Naive thymus-derived CD4-positive, alpha-beta T cell (primary cell): ENCODE measurements at places on chromosomes 4 and X. TPM values are rescaled to one million over a fixed set of nuclear protein-coding genes. Genes with fewer than 3 reads are reported as not detected.

Gene NEUROG2
- polyA plus RNA-seq = not detected

DNA sequence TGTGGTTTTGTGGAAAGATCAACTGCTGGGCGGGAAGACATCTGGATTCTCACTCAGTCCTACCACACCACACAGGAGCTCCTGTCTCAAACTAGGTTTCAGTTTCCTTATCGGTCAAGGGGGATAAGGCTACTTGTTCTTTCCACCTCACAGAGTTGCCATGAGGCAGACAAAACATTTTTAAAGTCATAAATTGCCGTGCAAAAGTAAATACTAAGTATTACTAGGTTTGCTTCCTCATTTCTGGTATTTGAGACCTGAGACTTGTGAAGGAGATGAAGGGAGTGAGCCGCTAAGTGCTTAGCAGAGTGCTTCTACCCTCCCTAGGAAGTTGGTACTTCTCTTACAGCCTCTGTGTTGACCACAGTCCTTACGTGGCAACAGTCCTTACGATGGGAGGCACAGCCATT is 1.5 kb downstream of the LAP3 start:
- H3K27ac ChIP-seq = peak overlapping the region; percentile 96
- no peaks in the 10 kb centered on the region for H3K36me3 ChIP-seq
- peak overlapping the region; percentile 77 for H3K4me3 ChIP-seq
- DNase-seq = no peak
- H3K4me1 ChIP-seq = peaks cover 4% of the 10 kb centered on the region

DNA sequence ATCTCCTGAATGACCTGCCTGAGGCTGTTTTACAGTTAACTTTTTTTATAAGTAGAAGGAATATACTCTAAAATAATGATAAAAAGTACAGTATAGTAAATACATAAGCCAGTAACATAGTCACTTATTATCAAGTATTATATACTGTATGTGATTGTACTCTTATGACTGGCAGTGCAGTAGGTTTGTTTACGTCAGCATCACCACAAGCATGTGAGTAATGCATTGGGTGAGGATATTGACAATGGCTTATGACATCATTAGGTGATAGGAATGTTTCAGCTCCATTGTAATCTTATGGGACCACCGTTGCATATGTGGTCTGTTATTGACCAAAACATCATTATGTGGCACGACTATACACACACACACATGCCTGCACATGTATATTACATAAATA is 20.5 kb downstream of the NUDT9 start:
- H3K27me3 ChIP-seq = no peaks in the 10 kb centered on the region
- DNase-seq = no peak
- H3K27ac ChIP-seq = no peak overlapping the region
- no peaks in the 10 kb centered on the region for H3K4me1 ChIP-seq
- no peak overlapping the region for H3K4me3 ChIP-seq

Gene RAB39B
- 4.5 TPM for polyA plus RNA-seq

GRCh38 chrX:7085879-7086278 is 61.6 kb upstream of the STS start:
- H3K4me1 ChIP-seq = peaks cover 26% of the 10 kb centered on the region
- H3K27me3 ChIP-seq = no peaks in the 10 kb centered on the region
- no peak for DNase-seq
- no peak overlapping the region for H3K4me3 ChIP-seq

Gene SLC34A2
- not detected for polyA plus RNA-seq

DNA sequence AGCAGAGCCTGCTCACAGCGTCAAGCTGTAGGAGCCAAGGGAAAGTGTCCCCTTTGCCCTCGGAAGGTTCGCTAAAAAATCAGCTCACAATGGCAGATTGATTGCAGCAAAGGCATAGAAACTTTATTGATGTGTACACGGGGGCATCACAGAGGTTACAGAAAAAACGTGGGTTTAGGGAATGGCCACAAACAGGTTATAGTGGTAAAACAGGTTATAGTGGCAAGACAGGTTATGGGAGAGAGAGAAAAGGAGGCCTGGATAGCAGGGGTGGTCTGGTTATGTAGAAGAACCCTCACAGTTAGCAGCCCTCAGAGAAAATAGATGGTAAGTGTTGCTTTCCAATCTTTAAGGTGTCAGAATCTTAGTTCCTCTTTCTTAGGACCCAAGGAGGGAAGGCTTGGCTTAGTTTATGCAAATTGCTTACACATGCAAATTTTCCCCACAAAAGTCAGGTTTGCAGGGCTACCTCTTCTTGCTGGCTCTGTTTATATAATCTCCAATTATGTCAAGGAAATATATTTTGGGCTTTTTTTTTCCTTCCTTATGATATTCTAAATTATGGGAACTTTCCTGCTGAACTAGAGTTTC is 113.7 kb downstream of the BMP15 start:
- H3K4me3 ChIP-seq = no peak overlapping the region
- H3K4me1 ChIP-seq = no peaks in the 10 kb centered on the region
- no peaks in the 10 kb centered on the region for H3K36me3 ChIP-seq
- DNase-seq = no peak

DNA sequence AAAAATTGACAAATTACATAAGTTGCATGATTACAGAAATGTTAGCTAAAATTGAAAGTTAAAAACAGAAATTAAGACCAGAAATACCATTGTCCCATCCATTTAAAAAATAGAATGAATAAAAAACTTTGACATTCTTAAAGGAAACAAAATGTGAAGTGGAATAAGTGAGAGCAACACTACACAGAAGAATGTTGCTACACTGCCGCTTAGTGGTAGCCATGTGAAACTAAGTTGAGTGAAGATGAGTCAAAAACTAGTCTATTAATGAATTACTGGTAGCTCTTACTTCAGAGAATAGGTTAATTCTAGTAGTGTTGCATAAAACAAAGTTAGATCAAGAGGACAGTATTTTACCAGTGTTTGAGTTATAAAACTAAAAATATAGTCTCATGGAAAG is 571.0 kb upstream of the KLHL4 start:
- DNase-seq = no peak
- H3K4me3 ChIP-seq = no peak overlapping the region
- H3K36me3 ChIP-seq = no peaks in the 10 kb centered on the region
- no peaks in the 10 kb centered on the region for H3K27me3 ChIP-seq

Gene SSX4
- polyA plus RNA-seq = not detected

Gene RTL9
- polyA plus RNA-seq = not detected

GRCh38 chrX:19256986-19257385 is 86.7 kb upstream of the PDHA1 start:
- no peak overlapping the region for H3K4me3 ChIP-seq
- no peaks in the 10 kb centered on the region for H3K4me1 ChIP-seq
- H3K36me3 ChIP-seq = no peaks in the 10 kb centered on the region
- no peaks in the 10 kb centered on the region for H3K27me3 ChIP-seq
- no peak for DNase-seq

GRCh38 chr4:72295966-72296557 is 264.3 kb downstream of the NPFFR2 start:
- H3K27me3 ChIP-seq = no peaks in the 10 kb centered on the region
- no peaks in the 10 kb centered on the region for H3K36me3 ChIP-seq
- no peaks in the 10 kb centered on the region for H3K4me1 ChIP-seq
- H3K4me3 ChIP-seq = no peak overlapping the region
- DNase-seq = no peak
- H3K27ac ChIP-seq = no peak overlapping the region

- no peak for DNase-seq
- no peaks in the 10 kb centered on the region for H3K36me3 ChIP-seq
- no peaks in the 10 kb centered on the region for H3K4me1 ChIP-seq
- H3K4me3 ChIP-seq = no peak overlapping the region
- H3K27ac ChIP-seq = no peak overlapping the region
- no peaks in the 10 kb centered on the region for H3K27me3 ChIP-seq
These were observed 282.6 kb upstream of the NDST4 start for GRCh38 chr4:115396034-115396433.

- no peak overlapping the region for H3K27ac ChIP-seq
- no peak for DNase-seq
- no peaks in the 10 kb centered on the region for H3K27me3 ChIP-seq
- no peaks in the 10 kb centered on the region for H3K36me3 ChIP-seq
These were observed 10.3 kb upstream of the UGT2B11 start for GRCh38 chr4:69224891-69225290.

DNA sequence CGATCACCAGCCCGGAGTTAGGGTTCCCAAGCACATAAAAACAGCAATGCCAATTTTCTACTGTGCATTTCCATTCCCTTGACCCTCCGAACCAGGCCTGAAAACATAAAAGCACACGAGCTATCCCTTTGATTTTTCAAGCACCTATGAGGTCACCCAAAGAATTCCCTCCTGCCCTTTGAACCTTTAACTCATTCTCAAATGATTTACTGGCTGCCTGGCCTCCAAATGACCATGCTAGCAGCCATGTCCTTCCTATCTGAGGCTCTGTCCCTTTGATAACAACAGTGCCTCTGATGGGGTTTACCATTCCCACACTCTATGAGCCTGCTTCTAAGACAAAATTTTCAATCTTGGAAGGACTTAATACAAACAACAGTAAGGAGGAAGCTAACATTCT is 15.2 kb downstream of the SHROOM4 start:
- no peaks in the 10 kb centered on the region for H3K36me3 ChIP-seq
- no peaks in the 10 kb centered on the region for H3K27me3 ChIP-seq
- no peaks in the 10 kb centered on the region for H3K4me1 ChIP-seq
- no peak overlapping the region for H3K27ac ChIP-seq
- H3K4me3 ChIP-seq = no peak overlapping the region
- DNase-seq = no peak

Gene RNF212
- polyA plus RNA-seq = 5.8 TPM

- H3K4me3 ChIP-seq = no peak overlapping the region
- H3K27me3 ChIP-seq = no peaks in the 10 kb centered on the region
- H3K27ac ChIP-seq = no peak overlapping the region
These were observed 1.0 kb downstream of the AADAT start for GRCh38 chr4:170088716-170089115.

GRCh38 chr4:34417160-34417559 is 1827.2 kb downstream of the ARAP2 start:
- H3K27me3 ChIP-seq = no peaks in the 10 kb centered on the region
- H3K36me3 ChIP-seq = no peaks in the 10 kb centered on the region
- H3K4me3 ChIP-seq = no peak overlapping the region
- DNase-seq = no peak

Gene PDLIM3
- not detected for polyA plus RNA-seq

DNA sequence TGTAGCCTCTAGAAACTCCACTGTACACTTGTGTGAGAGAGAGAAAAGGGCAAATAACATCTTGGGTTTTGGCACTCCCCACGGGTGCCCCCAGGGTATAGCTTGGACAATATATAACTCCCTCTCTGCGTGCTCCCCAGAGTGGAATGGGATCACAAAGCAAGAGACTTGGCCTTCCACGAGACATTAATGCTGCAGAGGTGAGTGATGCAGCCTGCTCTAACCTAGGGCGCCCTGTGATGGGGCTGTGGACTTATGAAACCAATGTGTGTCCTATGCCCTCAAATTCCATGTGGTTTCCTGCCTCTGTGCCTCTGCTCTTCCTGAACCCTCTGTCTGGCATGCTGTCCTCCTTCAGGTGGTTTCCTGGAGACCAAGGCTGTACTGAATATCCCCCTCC is 22.0 kb upstream of the FAM9C start:
- DNase-seq = no peak
- H3K4me1 ChIP-seq = peaks cover 7% of the 10 kb centered on the region
- H3K27me3 ChIP-seq = no peaks in the 10 kb centered on the region
- no peaks in the 10 kb centered on the region for H3K36me3 ChIP-seq

DNA sequence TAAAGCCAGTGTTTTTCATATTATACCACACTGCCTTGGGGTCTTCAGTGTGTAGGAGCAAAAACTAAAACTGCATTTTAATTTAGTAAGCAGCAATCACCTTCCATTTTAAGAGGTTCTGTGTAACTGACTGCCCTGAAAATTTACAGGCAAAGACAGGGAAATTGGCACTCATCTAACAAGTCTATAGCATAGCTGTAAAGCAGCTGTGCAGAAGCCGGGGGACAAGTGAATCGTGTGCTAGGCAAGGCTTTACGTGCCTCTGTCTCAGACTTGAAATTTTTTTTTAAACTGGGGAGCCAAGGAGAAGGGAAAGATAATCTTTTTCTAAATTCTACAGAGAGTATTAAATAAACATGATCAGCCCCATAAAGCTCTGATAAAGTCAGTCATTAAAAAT is 39.7 kb downstream of the TSPAN5 start:
- no peaks in the 10 kb centered on the region for H3K27me3 ChIP-seq
- H3K27ac ChIP-seq = no peak overlapping the region
- no peak overlapping the region for H3K4me3 ChIP-seq
- no peaks in the 10 kb centered on the region for H3K4me1 ChIP-seq

GRCh38 chrX:9677098-9677739 is 88.4 kb downstream of the GPR143 start:
- peaks cover 4% of the 10 kb centered on the region for H3K36me3 ChIP-seq
- H3K27ac ChIP-seq = no peak overlapping the region
- H3K4me1 ChIP-seq = no peaks in the 10 kb centered on the region
- no peak overlapping the region for H3K4me3 ChIP-seq
- no peaks in the 10 kb centered on the region for H3K27me3 ChIP-seq

DNA sequence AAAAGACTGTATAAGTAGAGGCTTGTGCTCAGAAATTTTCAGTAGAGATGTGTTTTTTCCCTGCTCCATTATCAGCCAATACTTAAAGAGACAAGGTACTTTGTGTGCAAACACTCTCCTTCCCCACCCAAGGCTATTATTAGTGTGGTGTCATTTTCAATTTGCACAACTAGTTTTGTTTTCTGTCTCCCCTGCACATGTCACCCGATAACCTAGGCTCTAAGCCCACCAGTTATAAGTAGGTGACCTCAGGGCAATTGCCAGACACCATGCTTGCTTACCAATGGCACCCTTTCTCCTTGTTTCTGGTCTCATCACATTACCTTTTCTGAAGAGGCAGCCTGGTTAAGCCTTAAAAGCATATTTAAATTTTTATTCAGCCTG is 8.0 kb upstream of the GUCY1A1 start:
- DNase-seq = no peak
- H3K27ac ChIP-seq = no peak overlapping the region
- H3K4me1 ChIP-seq = no peaks in the 10 kb centered on the region
- H3K27me3 ChIP-seq = no peaks in the 10 kb centered on the region
- H3K4me3 ChIP-seq = no peak overlapping the region

Gene GNRHR
- not detected for polyA plus RNA-seq

DNA sequence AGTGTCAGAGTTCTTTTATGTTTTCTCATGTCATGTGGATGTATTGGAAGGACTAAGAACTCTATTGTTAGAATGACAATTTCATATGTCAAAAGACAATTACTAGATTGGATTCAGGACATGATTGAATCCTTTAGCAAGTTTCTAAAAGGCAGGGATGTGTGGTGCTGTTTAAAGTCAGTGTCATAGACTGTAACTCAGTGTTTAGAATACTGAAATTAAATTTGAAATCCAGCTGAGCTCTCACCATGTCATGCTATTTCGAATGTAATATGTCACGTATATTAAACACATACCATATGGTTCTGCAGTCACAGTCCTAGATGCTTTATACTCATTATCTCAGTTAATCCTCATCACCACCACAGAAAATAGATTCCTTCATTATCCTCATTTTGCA is 7.8 kb downstream of the GUCY1B1 start:
- no peaks in the 10 kb centered on the region for H3K36me3 ChIP-seq
- no peaks in the 10 kb centered on the region for H3K27me3 ChIP-seq
- H3K4me3 ChIP-seq = no peak overlapping the region
- no peaks in the 10 kb centered on the region for H3K4me1 ChIP-seq
- no peak for DNase-seq
- no peak overlapping the region for H3K27ac ChIP-seq
